ENCODE measurements at places on chromosomes 12 and 14.

GRCh38 chr14:63486738-63487137 lies 56.4 kb downstream of the PPP2R5E start:
- DNase-seq: no peak

GRCh38 chr12:78929075-78929418 lies 64.5 kb downstream of the SYT1 start:
- no peak for DNase-seq

- peak; percentile 97 for DNase-seq
Observed at GRCh38 chr12:76084863-76085519, 506 bp upstream of the NAP1L1 start.

- DNase-seq: no peak
Observed at GRCh38 chr12:101582937-101583336, 11.8 kb upstream of the MYBPC1 start.

- no peak for DNase-seq
Observed at GRCh38 chr12:39199351-39199750, 243.6 kb downstream of the KIF21A start.

DNA sequence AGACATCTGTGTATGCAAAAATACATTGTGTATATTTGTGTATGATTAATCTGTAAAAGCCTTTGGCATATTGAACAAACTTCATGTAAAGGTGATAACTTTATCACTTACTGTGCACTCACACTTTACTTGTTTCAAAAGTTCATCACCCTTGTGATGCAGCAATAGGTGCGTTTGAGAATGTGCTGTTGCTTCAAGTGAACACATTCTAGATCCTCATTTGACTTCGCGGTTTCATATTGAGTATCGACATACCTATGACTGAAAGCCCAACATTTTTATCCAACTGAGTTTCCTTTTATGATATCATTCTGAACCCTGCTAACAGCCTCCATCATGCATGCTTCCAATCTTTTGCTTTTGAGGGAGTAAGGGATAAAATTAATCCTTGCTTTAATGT lies 1086.9 kb downstream of the TMEM121 start:
- DNase-seq: no peak

DNA sequence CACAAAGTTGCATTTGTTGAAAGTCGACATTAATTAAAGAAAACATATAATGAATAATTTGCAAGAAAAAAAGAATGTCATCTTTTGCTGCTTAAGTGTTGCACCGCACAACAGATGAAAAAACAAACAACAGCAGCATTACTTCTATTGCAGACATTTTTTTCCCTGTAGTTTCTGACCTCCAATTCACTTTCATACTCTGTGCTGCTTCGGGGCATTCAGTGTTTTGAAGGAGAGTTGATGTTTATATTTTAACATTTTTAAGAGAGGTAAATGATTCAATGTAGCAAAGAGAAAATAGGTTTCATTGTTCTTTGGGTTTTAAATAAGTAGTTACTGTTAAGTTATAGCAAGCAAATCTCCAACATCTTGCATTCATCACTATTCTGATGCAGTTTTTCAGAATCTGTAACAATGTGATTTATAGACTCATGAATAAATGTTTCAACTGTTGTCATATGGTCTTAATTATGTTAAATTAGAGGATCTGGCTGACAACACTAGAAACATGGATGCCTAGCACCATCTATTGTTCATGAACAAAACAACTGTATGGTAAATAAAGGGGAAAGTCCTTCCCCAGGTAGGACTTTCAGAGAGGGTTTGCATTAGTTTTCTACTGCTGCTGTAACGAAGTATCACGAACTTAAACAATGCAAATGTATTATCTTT lies 168.1 kb downstream of the BCAT1 start:
- no peak for DNase-seq

- DNase-seq: no peak
Observed at GRCh38 chr12:31645924-31646323, 13.6 kb upstream of the ETFBKMT start.

GRCh38 chr12:55915482-55915859 lies 12.2 kb downstream of the PYM1 start:
- DNase-seq: no peak

- DNase-seq: no peak
Observed at GRCh38 chr14:90403065-90403464, 6.2 kb downstream of the CALM1 start.

DNA sequence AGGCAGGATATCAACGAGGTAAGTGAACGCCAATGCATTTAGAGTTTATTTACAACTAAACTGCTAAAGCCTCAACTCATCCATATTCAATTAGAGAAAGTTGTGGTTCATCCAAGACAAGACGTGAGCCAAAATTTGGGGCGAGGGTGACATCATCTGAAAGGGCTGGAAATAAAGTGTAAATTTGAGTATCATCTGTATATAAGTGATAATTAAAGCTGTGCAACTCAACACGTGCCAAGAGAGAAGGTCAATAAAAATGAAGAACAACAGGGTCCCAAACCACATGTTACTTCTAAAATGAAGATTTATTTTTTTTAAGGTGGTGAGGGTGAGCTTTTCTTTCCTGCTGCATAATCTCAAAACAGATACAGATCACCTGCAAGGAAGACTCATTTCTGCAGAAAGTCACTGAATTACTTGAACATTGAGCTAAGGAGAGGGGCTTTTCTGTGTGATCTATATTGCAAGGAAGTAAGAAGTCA lies 203.6 kb downstream of the EFCAB11 start:
- no peak for DNase-seq

- DNase-seq: peak; percentile 99
Observed at GRCh38 chr14:51094901-51095853, at the start of gene TRIM9. TSS of gene TRIM9 (minus strand) at chr14:51095105. CDS start at chr14:51094939, 166 bp downstream.

DNA sequence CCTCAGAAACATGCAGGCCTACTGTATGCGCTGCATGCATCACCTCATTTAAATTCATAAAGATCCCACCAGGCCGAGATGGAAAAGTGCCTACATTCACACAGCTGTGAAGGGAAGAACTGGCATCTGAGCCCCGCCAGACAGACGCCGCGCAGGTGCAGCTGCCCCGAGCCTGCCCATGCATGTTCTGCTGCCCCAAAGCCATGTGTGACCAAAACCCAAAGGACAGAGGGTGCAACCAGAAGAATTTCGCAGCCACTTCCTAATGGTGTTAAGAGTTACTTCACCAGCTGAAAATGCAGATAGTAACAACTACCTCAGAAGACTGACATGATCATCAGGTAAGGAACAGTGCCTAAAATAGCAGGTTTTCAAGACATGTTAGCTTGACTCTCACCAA lies 13.5 kb upstream of the KRT8 start:
- no peak for DNase-seq

- DNase-seq: no peak
Observed at GRCh38 chr12:122174155-122174845, at the start of gene IL31. TSS of gene IL31 (minus strand) at chr12:122174221. CDS start at chr12:122174172, 49 bp downstream.

DNA sequence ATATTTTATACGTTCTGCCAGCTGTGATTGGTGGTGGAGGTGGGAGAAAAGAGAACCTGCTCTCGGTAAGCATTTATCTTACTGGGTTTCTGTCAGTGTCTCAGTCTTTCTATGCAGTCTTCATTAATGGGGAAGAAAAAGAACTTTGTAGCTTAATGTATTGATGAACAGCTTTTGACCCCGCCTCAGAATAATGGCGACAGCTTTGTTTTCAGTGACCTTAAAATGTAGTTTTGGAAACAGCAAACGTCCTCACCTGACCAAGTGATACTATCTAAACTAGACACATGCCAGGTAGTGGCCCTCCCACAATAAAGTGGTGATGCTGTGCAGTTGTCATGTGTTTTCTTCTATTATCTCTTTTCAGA lies 1.4 kb downstream of the DACT1 start:
- DNase-seq: no peak

Measured in NCI-H187 (cell line).